ENCODE measurements at places on chromosomes 3 and 15.
A peak's percentile ranks its signal among the peaks of the same experiment; 100 is the strongest.

- DNase-seq, result no peak
Observed at GRCh38 chr3:178456621-178457285, 79.5 kb upstream of the KCNMB2 start.

- DNase-seq, result no peak
Observed at GRCh38 chr3:183697123-183697609, 431 bp upstream of the YEATS2 start.

- DNase-seq, result no peak
Observed at GRCh38 chr3:46604127-46604526, 8.2 kb upstream of the FAM240A start.

- no peak for DNase-seq
Observed at GRCh38 chr3:190558796-190559195, 44.9 kb downstream of the IL1RAP start.

- DNase-seq, result no peak
Observed at GRCh38 chr3:18228060-18228459, 197.1 kb downstream of the SATB1 start.

GRCh38 chr3:72185549-72186399, 400.8 kb upstream of the PROK2 start:
- DNase-seq, result no peak

- no peak for DNase-seq
Observed at GRCh38 chr3:186421946-186422345, 59.9 kb upstream of the DGKG start.

- DNase-seq, result peak; percentile 87
Observed at GRCh38 chr3:153161138-153161713, 800 bp upstream of the RAP2B start.

GRCh38 chr15:56943403-56943802, 25.0 kb downstream of the TCF12 start:
- no peak for DNase-seq

DNA sequence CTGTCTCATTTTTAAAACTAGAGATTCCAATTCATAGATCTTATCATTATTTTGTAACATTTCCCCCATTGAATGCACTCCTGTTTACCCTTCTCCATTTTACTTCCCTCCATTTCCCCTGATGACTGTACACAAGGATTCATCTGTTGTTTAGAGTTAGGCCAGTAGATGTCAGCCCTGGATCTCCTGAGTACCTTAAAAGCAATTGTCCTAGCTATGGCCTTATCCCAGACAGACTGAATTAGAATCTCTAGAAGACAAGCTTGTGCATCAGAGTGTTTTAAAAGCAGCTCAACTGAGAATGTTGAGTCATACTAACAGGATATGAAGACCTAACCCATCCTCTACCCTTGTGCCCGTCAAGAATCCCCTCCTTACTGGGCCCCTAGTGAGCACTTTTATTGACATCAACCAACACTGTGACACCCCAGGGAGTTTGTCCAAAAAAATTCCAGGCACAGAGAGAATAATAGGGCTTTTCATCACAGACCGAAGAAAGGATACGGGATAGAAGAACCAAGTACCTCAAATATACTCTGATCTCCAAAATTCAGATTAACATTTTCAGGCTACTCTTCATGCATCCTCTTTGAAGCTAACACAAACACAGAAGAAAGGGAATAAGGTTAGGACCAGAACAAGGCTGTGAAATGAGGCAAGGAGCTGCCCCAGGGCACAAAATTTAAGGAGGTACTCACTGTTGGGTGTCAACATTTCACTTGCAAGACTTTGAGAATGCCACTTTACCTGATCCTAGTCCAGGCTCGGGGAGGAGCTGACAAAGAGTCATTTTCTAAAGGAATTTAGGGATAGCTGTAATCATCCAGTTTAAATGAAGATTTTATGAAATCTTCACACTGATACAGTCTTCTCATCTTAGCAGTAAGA, 17.1 kb downstream of the ZBED2 start:
- no peak for DNase-seq

DNA sequence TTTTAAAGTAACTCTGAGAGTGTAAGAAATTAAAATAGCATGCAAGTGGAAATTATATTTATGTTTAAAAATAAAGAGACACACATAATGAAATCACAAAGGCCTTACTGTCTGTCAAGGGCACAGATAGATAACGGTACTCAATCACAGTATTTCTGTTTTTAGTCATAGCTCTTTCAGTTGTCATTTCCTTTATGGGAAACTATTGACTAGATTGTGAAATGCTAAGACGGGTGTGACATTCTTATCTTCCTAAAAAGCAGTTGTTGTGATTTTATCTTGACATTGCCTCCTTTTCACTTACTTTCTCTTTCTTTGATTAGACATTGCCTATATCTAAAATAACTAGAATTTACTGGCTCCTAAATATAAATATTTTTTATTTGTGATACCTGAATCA, 100.1 kb upstream of the PLSCR5 start:
- DNase-seq, result no peak

- DNase-seq, result no peak
Observed at GRCh38 chr3:127074900-127075360, 92.0 kb downstream of the PLXNA1 start.

DNA sequence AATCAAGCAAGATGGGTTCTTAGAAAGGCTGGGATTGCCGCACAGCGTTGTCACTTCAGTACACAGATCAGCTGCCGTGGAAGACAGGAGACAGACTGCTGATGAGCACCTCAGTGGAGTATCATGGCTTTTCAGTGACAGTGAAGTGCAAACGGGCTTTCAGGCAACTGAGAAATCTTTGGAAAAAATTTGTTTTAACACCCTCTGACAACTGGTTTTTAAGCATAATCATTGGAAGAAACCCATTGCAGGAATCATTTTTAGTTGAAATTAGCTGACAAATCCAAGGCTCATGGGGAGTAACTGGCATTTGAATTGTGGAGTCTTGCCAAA, 418.8 kb downstream of the OTOL1 start:
- DNase-seq, result no peak

DNA sequence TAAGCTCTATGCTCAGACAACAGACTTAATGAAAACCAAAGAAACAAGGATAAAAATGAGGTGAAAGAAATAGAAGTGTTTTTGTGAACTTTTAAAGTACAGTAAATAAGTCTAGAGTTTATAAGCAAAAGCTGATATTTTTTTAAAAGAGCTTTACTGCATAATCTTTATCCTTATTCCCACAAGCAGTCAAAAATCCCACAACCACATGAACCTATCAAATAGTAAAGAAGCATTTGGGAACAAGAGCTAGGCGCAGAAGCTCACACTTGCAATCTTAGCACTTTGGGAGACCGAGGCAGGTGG, 103.8 kb upstream of the TJP1 start:
- no peak for DNase-seq

DNA sequence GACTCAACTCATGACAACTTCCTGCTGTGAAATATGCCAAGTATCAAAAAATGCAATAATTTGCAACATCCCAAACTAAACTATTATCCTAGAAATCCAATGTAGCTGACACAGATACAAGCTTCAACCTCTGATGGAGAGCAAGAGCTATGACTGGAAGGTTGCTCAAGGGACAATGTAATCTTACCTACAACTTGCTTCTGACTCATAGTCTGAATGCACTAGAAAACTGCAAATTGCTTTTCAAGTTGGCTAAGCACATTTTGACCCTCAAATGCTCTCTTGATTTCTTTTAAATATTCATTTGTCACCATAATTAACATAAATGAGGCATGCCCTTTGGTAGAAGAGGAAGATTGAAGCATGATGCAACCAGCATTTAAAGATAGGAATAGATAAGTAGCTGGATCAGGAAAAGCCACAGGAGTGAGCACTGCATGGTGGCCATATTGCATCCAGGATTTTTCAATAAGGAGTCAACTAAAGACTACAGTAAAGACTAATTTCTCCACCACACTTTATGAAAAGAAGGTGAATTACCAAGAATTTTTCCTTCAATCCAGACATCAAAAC, 630.8 kb upstream of the GBE1 start:
- no peak for DNase-seq

- peak; percentile 81 for DNase-seq
Observed at GRCh38 chr15:73950831-73951561, 24.7 kb downstream of the LOXL1 start.

- no peak for DNase-seq
Observed at GRCh38 chr3:129547241-129547640, 4.3 kb downstream of the H1-8 start.

- DNase-seq, result no peak
Observed at GRCh38 chr15:26087881-26088280, 224.8 kb upstream of the ATP10A start.

DNA sequence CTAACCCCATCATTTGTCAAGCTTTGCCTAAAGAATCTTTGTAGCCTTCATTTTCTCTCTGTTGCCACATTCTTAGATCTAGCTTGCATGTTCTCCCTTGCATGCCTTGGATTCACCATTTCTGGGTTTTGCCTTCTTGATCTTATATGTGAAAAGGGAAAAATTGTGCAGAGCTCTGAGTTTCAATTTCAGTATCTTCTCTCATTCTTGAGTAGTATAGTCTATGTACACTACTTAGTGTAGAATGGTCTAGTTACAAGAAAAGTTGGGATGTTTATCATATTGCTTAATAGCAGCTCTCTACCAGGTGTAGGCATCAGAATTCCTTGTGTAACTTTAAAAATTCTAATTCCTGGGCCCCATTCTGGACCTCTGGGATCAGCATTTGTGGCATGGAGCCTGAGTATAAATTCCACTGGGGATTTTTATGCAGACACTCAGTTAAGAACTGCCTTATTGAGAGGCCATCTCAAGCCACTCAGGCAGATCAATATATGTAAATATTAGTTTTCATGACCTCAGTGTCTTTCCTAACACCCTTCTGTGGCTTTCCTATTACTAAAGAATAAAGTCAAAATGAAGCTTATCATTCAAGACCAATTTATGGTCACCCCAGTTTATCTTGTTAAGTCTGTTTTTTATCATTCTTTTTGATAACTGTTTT, 23.4 kb downstream of the GTF2E1 start:
- DNase-seq, result no peak

DNA sequence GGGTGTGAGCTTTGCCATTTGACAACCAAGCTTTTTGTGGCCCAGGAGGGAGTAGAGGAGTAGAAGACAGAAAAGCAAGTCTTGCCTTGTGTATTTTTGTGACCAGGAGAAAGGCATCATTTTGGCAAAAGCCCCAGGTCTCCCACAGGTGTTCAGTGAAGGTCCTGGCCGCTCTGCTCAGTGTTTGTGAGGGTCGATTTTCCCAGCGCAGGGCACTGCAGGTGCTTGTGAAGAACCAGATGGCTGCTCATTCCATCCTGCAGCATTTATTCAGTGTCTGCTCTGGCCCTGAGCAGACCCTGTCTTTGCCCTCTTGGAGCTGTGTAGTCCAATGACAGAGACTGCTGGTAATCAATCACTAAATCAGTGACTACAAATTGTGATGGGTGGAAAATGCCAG, 19.5 kb downstream of the TRAK1 start:
- no peak for DNase-seq

DNA sequence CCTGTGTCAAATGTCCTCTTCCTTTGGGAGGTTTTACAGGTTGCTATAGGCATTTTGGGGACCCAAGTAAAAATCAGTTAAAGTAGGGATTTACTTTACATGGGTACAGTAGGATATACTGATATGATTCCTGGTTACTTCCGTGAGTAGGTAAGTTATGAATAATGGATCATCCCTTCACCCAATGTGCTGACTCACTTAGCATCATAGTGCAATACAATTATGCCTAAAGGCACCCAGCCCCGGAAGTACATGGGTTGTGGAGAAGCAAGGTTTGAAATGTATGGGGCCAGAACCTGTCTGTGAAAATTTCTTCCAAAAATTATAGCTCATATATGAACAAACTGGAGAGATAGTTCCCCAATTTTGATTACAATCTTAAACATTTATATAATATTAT, 64.0 kb downstream of the GLB1 start:
- no peak for DNase-seq

- DNase-seq, result no peak
Observed at GRCh38 chr3:144516026-144516425, 544.4 kb downstream of the DIPK2A start.

DNA sequence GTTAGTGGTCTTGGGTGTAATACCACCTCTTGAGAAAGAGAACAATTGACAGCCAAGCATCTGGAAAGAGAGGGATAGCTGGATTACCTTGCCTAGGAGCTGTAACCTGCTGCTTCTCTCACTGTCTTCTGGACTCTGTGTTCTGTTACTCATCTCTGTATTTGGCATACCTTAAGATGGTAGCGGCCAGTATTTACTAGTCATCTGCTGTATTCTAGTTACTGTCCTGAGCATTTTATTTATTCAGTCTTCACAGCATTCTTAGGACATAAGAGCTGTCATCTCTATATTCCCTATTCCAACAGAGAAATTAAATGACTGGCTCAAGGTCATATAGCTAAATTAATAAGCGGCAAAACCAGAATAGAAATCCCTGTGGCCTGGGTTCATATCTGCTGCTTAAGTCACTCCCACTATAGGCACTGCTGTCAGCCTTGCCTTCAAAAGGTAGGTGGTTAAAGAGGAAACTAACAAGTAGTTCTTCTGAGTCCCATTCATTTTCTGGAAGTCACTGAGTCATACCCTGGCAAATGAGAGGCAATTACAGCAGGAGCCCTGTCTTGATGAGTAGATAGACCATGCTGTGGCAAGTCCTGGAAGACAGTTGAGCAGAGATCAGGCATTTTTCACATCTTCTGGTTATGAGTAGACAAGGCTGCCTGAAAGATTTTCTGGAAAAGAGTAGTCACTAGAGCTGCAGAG, 68.2 kb downstream of the RAB7A start:
- DNase-seq, result no peak

DNA sequence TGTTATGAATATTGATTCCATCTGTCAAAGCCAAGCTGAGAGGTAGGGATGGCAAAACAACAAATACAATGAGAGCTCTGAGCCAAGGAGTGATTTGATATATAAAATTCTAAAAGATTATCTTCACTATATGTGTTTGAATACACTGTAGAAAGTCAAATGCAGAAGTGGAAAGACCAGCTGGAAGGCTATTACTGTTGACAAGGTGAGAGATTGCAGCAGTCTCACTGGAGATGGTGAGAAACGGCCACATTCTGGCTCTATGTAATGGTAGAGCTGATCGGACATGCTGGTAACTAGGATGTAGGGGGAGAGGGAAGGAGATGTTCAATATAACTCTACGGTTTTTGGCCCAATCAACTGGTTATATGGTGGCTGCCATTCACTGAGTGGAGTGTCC, 434.2 kb upstream of the SUCLG2 start:
- no peak for DNase-seq

GRCh38 chr3:131216801-131217200, 164.8 kb upstream of the NUDT16 start:
- DNase-seq, result no peak

GRCh38 chr15:50318697-50319096, 36.3 kb downstream of the GABPB1 start:
- no peak for DNase-seq

GRCh38 chr3:10688126-10688525, 127.9 kb upstream of the SLC6A11 start:
- DNase-seq, result no peak

- no peak for DNase-seq
Observed at GRCh38 chr15:74234598-74234875, 1.6 kb upstream of the CCDC33 start.

- no peak for DNase-seq
Observed at GRCh38 chr3:194072691-194073279, 63.2 kb upstream of the HES1 start.

DNA sequence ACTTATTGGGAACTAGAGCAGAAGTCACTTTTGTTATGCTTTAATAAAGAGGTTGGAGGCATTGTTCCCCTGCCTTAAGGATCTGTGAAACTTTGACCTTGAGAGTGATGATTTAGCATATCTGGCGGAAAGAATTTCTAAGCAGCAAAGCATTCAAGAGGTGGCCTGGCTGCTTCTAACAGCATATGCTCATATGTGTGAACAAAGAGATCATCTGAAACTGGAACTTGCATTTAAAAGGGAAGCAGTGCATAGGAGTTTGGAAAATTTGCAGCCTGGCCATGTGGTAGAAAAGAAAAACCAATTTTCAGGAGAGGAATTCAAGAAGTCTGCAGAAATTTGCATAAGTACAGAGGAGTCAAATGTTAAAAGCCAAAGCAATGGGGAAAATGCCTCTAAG, 56.4 kb upstream of the GOLIM4 start:
- no peak for DNase-seq
